ENCODE measurements at places on chromosomes 6 and 20. TPM values are rescaled to one million over a fixed set of nuclear protein-coding genes. Genes with fewer than 3 reads are reported as not detected.

DNA sequence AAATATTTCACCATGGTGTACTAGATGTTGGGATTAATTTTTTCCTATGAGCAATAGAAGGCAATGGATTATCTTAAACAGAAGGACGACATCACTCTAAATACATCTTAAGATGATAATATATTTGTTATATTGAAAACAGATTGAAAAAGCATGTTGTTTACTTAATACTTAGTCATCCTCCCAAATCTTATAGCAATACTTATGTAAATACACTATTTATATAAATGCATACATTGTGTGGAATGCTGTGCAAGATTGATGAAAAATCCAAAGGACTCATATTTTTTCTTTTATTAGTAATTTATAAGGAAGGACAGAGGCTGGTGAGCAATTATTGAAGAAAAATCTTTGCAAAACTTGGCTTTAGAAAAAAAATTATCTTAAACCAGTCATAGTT lies 593.5 kb downstream of the MMUT start:
- H3K36me3 ChIP-seq, result no peaks in the 10 kb centered on the region
- DNase-seq, result no peak
- H3K27ac ChIP-seq, result no peak overlapping the region

GRCh38 chr20:51493346-51493791 lies 49.1 kb downstream of the NFATC2 start:
- no peak overlapping the region for H3K27ac ChIP-seq
- no peaks in the 10 kb centered on the region for H3K4me1 ChIP-seq
- no peak overlapping the region for H3K4me3 ChIP-seq
- no peak for DNase-seq
- H3K27me3 ChIP-seq, result no peaks in the 10 kb centered on the region

DNA sequence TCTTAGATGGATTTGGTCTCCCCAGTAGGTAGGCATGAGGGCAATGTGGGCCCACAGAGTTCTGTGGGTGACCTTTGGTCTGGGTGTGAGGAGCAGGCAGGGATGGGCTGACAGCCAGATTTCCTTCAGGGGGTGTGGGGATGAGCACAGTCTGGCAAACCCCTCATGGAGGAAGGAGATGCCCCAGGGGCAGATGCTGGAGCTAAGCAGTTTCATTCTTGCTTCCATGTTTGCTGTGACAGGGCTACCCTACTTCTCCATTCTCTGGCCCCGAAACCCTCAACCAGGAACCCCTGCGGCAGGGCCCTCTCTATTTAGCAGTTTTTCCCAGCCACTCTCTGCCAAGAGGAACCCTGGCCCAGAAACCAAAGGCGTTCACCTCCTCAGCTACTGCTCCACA lies 40.4 kb downstream of the GCLC start:
- peaks cover 94% of the 10 kb centered on the region for H3K36me3 ChIP-seq
- no peak overlapping the region for H3K27ac ChIP-seq
- no peak overlapping the region for H3K4me3 ChIP-seq
- DNase-seq, result no peak
- no peaks in the 10 kb centered on the region for H3K27me3 ChIP-seq

The SYTL3 gene
- 3.1 TPM for total RNA-seq

- no peak for DNase-seq
- no peak overlapping the region for H3K4me3 ChIP-seq
- no peak overlapping the region for H3K27ac ChIP-seq
- H3K27me3 ChIP-seq, result peaks cover 78% of the 10 kb centered on the region
These were observed 10.0 kb upstream of the NKX2-2 start for GRCh38 chr20:21523895-21524294.

DNA sequence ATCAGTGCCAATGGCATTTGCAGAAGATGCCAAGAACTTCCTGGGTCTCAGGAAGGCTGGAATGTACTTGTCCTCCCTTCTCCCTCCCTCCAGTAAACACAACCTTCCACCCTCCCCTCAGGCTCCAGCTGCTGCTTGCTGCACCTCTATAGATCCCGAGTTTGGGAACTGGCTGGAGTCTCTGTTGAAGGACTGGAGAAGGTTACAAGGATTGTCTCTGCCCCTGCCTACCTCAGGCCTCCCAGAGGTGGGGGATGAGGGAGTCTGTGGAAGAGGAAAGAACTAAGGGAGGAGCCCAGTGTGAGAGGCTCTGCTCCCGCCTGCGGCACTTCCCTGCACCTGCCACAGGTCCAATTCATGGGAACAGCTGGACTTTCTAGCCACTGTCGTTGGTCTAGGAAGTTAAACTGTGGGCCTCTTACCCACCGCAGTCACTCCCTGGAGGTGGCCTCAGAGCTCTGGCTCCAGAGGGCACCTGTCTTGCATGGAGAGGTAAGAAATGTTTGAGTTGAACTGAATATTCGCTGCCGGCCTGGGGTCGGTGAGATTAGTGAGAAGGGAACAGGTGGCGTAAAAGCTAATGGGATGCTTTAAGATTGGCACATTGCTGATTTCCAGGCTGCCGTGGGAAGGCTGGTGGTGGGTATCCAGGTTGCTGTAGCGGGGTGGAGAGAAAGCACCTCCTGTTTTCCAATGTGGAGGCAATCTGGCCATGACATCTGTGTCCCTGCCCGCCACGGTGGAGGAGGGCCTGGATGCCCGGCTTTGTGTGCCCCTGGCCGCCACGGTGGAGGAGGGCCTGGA lies 54.3 kb downstream of the PPP1R14C start:
- DNase-seq, result no peak
- no peak overlapping the region for H3K4me3 ChIP-seq
- no peak overlapping the region for H3K27ac ChIP-seq
- H3K27me3 ChIP-seq, result no peaks in the 10 kb centered on the region
- no peaks in the 10 kb centered on the region for H3K36me3 ChIP-seq

DNA sequence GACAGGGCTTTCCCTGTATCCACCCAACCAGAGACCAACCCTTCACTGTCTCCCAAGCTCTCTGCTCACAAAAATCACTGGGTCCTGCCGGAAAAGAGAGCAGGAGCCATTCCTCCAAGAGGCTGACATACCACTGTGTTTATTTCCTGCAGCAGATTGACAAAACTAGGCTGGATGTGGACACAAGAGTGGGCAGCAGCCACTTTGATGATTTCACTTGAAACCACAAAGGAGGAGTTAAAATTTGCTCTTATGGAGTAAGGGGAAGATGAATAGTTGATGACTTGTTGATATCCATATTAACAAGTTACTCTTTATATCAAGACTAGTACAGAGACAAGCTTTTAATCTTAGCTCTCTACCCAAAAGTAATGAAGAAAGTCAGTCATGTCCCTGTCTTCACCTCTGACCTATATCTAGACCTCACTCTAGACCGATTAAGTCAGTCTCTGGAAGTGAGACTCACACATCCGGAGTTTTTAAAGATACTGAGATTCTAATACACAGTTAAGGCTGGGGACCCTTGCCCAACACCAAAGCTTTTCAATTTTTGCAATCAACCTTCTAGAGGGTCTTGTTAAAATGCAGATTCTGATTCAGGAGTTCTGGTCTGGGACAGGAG lies 73.8 kb downstream of the SCML4 start:
- no peak overlapping the region for H3K27ac ChIP-seq
- no peak overlapping the region for H3K4me3 ChIP-seq
- no peaks in the 10 kb centered on the region for H3K27me3 ChIP-seq
- no peaks in the 10 kb centered on the region for H3K4me1 ChIP-seq
- no peak for DNase-seq
- no peaks in the 10 kb centered on the region for H3K36me3 ChIP-seq

GRCh38 chr20:57481281-57481711 lies 43.6 kb downstream of the CTCFL start:
- H3K4me1 ChIP-seq, result peaks cover 26% of the 10 kb centered on the region
- H3K27ac ChIP-seq, result peak overlapping the region; percentile 77
- no peak overlapping the region for H3K4me3 ChIP-seq
- DNase-seq, result no peak

GRCh38 chr6:70210462-70210861 lies 92.4 kb downstream of the COL9A1 start:
- no peaks in the 10 kb centered on the region for H3K4me1 ChIP-seq
- no peaks in the 10 kb centered on the region for H3K27me3 ChIP-seq
- no peak overlapping the region for H3K4me3 ChIP-seq
- no peak for DNase-seq
- H3K36me3 ChIP-seq, result no peaks in the 10 kb centered on the region
